ENCODE measurements at places on chromosomes 1 and 21.

GRCh38 chr1:43731867-43732531 lies 24.7 kb downstream of the ST3GAL3 start:
- no peak for DNase-seq

GRCh38 chr1:67840449-67840848 lies 7.2 kb upstream of the GNG12 start:
- no peak for DNase-seq

DNA sequence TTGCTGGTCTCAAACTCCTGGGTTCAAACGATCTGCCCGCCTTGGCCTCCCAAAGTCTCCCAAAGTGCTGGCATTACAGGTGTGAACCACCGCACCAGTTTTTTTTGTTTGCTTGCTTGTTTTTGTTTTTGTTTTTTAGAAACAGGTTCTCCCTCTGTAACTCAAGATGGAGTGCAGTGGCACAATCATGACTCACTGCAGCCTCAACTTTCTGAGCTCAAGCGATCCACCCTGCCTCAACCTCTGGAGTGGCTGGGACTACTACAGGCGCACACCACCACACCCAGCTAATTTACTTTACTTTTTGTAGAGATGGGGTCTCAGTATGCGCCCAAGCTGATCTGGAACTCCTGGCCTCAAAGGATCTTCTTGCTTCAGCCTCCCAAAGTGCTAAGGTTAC lies 47.3 kb upstream of the USP1 start:
- DNase-seq = no peak

- no peak for DNase-seq
Observed at GRCh38 chr1:67441739-67442281, 11.6 kb upstream of the SERBP1 start.

- no peak for DNase-seq
Observed at GRCh38 chr1:232186931-232187330, 443.0 kb downstream of the SIPA1L2 start.

DNA sequence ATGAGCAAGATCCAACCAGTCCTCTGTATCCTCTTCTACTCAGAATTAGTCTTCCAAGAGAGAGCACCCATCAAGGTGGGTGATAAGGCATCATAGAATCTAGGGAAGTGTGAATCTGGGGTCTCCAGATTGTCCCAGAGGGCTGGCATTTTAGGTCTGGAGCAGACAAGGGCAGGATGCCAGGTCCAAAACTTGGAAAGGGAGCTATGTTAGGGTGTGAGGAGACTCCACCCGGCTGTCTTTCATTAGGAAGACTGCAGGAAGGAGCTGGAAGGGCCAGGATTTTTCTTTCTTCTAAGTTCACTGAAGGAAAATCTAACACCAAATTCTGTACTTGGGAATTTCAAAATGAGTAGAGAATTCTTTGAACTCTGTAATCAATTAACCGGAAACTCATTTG lies 86.1 kb upstream of the BMP8A start:
- DNase-seq = no peak

DNA sequence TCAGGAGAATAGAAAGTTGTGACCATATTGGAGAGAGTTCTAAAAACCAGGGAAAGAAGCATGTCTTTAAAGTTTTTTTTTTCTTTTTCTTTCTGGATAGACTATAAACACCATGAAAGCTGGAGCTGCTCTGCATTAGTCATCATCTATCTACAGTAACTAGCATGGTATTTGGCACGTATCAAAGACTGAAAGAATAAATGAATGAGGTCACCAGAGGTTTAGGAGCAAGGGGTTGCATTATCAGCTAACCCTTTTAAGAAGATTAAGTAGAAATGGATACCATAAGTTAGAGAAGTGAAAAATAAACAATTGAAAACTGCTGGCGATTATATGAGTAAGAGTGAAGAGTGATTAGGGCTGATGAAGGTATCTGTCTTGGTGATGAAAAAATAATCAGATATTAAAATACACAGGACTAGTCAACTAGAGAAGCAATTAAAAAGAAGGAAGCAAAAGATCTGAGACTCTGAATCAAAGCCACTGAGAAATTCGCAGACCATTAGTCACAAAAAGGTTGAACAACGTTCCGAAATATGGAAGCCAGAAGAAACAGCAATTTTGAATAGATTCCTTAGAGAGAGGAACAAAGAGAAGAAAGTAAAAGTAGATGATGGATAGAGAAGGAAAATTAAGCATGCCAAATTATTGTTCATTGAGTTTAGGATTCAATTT lies 536.4 kb downstream of the DPYD start:
- no peak for DNase-seq

DNA sequence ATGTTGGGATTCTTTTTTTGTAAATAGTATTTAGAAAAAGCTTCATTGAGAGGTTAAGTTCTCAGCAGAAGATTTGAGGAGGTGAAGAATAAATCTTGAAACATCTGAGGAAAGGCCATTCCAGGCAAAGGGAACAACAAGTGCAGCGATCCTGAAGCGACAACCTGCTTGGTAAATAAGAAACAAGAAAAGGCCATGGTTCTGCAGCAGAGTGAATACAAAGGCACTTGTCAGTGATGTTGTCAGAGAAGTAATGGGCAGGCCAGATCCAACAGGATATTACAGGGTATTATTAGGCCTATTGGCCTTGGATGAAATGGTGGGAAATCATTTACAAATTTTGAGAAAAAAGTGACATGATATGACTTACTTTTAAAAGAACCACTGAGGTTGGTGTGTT lies 960.0 kb downstream of the PLA2G4A start:
- DNase-seq = no peak

DNA sequence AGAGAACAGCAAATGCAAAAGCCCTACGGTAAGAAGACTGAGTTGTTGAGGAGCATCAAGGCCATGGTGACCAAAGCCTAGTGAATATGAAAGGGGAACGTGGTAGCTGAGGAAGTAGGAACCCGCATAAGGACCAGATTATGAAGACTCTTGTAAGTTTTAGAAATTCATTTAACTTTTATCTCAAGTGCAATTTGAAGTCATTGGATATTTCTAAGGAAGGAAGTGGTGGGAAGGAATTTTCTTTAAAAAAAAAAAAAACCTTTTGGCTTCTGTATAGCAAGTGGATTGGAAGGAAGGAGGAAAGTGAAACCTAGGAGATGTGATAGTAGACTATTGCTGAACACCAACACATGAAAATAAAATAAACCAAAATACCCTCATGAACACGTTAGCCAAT lies 119.0 kb downstream of the TNFSF18 start:
- no peak for DNase-seq

GRCh38 chr1:159765806-159766205 lies 15.0 kb upstream of the DUSP23 start:
- no peak for DNase-seq

DNA sequence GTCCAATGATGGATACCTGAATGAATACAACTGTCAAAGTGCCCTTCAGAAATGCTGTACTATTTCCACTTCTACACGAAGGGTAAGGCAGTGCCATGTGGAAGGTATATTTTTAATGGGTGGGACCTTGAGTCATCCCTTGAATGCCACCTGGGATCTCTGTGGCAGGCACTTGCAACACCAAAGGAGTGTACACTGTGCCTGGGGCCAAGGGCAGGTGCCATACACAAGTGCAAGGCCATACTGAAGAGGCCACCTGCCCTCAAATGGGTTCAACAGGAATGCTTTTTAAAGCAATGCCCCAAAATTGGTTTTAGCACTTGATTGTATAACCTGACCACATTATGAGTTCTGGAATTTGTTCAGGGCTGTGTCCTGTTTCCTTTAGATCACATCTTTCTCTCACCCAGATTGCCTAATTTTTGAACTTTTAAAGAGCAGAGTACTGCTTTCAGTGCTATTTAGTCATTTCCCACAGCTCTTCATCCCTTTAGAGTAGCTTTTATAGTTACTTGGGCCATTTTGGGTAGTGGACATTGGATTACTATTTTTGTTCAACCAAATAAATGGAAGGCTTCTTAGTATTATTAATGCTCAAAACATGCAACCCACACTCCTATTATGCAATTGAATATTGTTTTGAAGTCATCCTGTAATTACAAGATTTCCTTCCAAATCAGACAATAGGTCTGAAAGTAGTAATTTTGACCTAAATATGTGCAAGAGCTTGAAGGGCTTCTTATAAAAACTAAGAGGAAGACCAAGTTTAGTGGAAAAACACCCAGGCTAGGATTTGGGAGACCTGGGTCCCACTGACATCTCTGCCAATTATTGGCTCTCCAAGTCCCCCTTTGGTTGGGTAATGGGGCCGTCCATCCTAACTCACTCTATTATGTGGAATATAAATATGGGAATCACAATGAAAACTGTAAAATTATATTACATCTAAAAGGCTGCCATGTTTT lies 57.2 kb downstream of the LEPR start:
- no peak for DNase-seq

GRCh38 chr1:181073638-181074037 lies 14.9 kb upstream of the IER5 start:
- DNase-seq = no peak

DNA sequence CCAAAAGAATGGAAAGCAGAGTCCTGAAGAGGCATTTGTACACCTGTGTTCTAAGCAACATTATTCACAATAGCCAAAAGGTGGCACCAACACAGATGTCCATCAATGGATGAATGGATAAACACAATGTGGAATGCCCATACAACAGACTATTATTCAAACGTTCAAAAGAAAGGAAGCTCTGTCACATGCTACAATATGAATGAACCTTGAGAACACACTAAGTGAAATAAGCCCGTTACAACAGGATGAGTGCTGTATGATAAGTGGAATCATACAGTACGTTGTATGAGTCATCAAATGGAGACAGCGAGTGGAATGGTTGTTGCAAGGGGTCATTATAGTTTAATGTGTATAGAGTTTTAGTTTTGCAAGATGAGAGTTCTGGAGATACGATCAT lies 80.1 kb downstream of the SH3BGR start:
- no peak for DNase-seq

DNA sequence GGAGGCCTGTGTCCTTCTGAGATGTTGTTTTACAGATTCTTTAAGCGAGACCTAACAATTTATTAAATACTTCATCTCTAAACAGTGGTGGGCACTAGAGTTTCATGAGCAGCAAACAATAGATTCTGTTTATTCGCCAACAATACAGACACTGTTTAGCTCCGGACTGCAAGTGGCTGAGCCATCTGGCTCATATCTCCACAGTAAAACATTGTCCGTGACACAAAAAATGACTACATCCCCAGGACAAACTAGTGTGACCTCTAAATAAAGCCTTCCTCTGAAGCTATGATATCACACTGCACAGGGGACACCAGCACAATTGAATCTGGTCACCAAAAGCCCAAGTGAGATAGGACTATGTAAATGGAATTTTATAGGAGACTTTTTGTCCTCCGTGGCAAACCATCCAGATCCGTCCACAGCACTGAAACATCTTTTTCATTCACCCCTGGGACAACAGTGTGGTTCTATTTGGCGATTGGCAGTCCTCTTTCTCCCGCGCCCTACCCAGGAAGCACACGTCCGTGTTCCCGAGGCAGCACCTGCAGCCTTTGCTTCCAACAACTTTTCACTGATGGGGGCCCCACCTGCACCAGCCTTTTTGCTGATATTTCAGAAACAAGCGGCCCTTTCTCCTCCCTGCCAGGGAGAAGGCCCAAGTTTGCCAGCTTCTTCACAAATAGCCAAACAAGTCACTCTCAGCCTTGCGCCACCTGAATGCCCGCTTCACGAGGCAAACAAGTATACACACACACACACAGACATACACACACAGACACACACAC lies 47.4 kb downstream of the OLIG1 start:
- DNase-seq = no peak
